Cardiac muscle cell (in vitro differentiated cells and primary cell): ENCODE measurements at places on chromosomes 1 and 21.

GRCh38 chr1:25922056-25922970 is 16.1 kb upstream of the STMN1 start:
- H3K4me1 ChIP-seq, result peaks cover 24% of the 10 kb centered on the region
- peak; percentile 27 for DNase-seq
- no peaks in the 10 kb centered on the region for H3K27me3 ChIP-seq
- peak overlapping the region; percentile 32 for H3K27ac ChIP-seq

- peaks cover 7% of the 10 kb centered on the region for H3K4me1 ChIP-seq
- H3K27me3 ChIP-seq, result no peaks in the 10 kb centered on the region
- DNase-seq, result no peak
These were observed 53.8 kb downstream of the PTGS2 start for GRCh38 chr1:186626356-186626932.

GRCh38 chr1:119784191-119784781 is 15.6 kb upstream of the HMGCS2 start:
- H3K27ac ChIP-seq, result no peak overlapping the region
- DNase-seq, result peak; percentile 94
- no peaks in the 10 kb centered on the region for H3K36me3 ChIP-seq
- H3K4me3 ChIP-seq, result no peak overlapping the region
- H3K4me1 ChIP-seq, result no peaks in the 10 kb centered on the region

DNA sequence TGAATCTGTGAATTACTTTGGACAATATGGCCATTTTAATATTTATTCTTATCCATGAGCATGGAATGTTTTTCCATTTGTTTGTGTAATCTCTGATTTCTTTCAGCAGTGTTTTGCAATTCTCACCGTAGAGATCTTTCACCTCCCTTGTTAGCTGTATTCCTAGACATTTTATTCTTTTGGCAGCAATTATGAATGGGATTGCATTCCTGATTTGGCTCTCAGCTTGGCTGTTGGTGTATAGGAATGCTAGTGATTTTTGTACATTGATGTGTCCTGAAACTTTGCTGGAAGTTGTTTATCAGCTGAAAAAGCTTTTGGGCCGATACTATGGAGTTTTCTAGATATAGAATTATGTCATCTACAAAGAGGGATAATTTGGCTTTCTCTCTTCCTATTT is 44.2 kb upstream of the NEGR1 start:
- H3K27me3 ChIP-seq, result no peaks in the 10 kb centered on the region
- H3K4me1 ChIP-seq, result no peaks in the 10 kb centered on the region
- DNase-seq, result no peak
- no peak overlapping the region for H3K4me3 ChIP-seq
- no peaks in the 10 kb centered on the region for H3K36me3 ChIP-seq
- H3K27ac ChIP-seq, result no peak overlapping the region

DNA sequence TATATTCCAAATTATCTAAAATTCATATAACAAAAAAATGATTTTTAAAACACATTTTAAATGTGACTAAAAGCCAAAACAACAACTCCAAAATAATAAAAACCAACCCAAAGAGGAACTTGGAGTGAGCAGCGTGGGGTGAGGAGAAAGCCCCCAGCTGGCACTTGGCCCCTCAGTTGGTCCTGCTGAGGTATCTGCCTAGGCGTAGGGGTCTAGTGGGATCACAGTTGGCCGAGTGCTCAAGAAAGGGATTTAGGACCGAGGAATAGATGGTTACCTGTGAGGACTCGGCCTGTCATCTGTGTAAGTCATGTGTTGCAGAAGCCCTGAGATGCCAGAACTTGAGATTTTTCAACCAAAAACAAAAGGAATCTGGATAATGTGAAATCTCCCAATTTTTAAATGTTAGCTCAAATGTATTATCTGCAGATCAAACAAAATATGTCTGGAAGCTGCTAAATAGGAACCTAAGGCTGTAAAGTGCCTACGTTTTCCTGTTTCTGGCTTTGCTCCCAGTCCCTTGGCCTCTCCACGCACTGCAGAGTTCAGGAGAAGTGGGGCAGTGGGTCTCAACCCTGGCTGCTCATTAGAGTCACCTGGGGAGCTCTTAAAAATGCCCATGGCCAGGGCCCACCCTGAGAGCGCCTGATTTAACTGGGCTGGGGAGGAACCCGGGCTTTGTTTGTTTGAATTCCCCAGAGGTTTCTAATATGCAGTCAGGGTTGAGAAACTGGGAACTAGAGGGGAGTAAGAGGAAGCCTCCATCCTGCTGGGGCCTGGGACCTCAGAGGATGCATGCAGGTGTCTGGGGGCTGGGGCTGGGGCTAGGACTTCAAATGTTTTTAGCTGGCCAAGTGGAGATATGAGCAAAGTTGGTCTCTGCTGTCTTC is 38.5 kb upstream of the LDLRAP1 start:
- H3K4me3 ChIP-seq, result no peak overlapping the region
- no peaks in the 10 kb centered on the region for H3K27me3 ChIP-seq
- H3K27ac ChIP-seq, result peak overlapping the region; percentile 12
- no peaks in the 10 kb centered on the region for H3K36me3 ChIP-seq
- peaks cover 4% of the 10 kb centered on the region for H3K4me1 ChIP-seq
- DNase-seq, result peak; percentile 58

DNA sequence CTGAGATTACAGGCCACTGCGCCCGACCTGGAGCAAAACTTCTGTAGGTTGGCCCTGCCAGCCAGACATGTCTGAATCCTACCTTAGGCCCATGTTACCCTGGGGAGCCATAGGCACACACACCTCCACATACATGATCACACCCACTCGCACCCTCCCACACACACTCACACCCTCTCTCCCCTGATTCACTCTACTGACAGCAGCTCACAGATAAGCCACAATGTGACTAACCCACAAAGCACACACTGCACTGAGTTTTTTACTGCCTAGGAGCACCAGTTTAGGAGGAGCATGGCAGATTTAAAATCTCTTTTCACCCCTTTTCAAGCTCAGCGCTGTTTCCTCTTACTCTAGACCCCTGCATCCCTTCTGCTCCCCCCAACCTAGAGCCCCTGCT is 41.7 kb downstream of the SLC30A1 start:
- H3K36me3 ChIP-seq, result no peaks in the 10 kb centered on the region
- H3K4me3 ChIP-seq, result no peak overlapping the region
- no peaks in the 10 kb centered on the region for H3K27me3 ChIP-seq

GRCh38 chr1:247919952-247920351 is at the start of gene OR2T8:
Gene OR2T8 (plus strand): TSS chr1:247920252. CDS start chr1:247921018, 766 bp downstream.
- H3K4me3 ChIP-seq, result no peak within 1 kb of the TSS
- no peaks in the 10 kb centered on the region for H3K36me3 ChIP-seq
- no peak for DNase-seq
- H3K27me3 ChIP-seq, result no peaks in the 10 kb centered on the region
- H3K4me1 ChIP-seq, result no peaks in the 10 kb centered on the region
